ENCODE measurements at places on chromosomes 7 and 10. TPM values are rescaled to one million over a fixed set of nuclear protein-coding genes. Genes with fewer than 3 reads are reported as not detected.

CXCL12 gene
- total RNA-seq: 10.9 TPM

DNA sequence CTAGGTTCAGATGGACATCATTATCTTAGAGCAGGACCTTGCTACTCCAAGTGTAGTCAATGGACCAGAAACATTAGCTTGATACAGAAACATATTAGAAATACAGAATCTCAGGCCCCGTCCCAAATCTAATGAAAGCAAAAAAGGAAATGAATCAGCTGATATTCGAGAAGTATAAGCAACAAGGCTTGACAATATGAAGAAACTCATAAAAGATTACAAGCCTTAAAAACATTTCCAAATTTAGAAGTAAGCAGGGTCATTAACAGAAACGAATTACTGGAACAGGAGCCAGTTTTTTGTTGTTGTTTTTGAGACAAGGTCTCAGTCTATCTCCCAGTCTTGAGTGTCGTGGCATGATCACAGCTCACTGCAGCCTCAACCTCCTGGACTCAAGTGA is 40.5 kb upstream of the GSAP start:
- no peak for DNase-seq

DNA sequence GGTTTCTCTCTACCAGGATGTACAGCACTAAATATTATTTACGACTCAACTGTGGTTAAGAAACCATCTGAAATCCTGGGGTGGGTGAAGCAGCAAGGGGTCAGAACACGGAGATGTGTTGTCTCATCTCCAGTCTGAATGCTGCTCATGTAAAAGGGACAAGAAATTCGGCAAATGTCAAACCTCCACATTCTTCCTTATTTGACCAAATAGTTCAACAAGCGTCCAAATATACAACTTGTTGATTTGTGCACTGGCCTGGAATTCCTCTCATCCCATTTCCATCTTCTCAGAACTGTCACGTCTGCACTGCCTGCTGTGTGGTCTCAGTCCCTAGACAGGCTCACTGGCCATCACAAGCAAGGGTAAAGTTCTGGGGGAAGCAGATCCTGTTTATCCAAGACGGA is 520.0 kb downstream of the PARD3 start:
- DNase-seq: no peak

DNA sequence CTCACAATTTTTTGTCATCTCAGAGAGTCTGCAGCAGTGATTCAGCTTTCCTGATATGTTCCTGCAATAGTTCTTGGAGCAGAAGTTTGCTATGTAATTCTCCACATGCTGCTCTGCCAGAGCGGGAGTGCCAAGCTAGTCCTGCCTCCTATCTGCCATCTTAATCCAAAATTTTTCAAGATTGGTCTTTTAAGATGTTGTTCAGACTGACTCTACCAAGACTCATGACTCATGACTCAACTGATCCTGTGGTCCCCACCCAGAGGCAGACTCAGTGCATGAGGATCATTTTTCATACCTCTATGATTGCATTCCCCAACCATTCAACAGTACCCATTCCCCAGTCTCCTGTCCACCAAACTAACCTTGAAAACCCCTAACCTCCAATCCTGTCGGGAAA is 470.8 kb downstream of the INHBA start:
- no peak for DNase-seq

LRRC18 gene
- total RNA-seq: not detected

DNA sequence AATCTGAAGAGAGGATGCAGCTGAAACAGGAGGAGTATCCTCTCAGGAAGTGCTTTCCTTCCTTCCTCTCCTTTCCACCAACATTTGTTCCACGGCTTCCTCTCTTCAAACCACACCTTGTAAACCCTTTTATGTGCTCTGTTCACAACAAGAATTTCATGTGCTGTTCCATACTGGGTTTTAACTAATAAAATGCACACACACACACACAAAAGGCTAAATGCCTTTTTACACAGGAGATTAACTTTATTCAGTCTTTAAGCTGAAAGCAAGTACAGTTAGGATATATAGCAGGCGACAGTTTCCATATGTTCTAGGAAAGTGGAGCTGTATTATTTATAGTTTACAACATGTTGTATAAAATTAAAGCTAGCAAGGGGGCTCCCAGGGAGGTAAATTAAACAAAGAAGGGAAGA is 106.7 kb downstream of the REEP3 start:
- DNase-seq: no peak

- no peak for DNase-seq
These were observed 69.6 kb downstream of the PKD1L1 start for GRCh38 chr7:47878662-47879061.

DNA sequence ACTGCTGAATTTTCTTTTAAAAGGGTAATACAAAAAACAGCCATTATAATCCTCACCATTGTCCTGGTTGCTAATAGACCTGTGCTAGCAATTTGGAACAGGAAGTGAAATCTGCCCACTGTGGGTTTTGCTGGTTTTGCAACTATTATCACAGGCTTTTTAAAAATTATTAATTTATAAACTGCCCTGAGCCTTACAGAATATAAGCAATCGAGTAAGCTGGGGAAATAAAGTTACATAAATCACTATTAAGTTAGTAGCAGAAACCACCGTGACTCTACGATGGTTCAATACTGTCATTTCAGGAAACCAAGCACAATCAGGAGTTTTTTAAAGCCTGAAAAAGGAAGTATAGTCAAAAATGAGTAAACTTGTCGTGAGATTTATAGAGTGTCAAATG is 62.3 kb downstream of the TMEM26 start:
- no peak for DNase-seq

GIMAP8 gene
- 1.6 TPM for total RNA-seq

GRCh38 chr10:63716016-63716580 is 194.9 kb downstream of the REEP3 start:
- DNase-seq: no peak

Measured in dorsolateral prefrontal cortex (tissue), 122 donors.